ENCODE measurements at places on chromosomes 2 and 18. TPM values are rescaled to one million over a fixed set of nuclear protein-coding genes. Genes with fewer than 3 reads are reported as not detected.

The NAB1 gene
- polyA plus RNA-seq, result 7.2 TPM

The LYPD1 gene
- polyA plus RNA-seq, result 121 TPM

The PNKD gene
- 88.3 TPM for polyA plus RNA-seq

The MAP2 gene
- polyA plus RNA-seq, result 19.4 TPM

The SPC25 gene
- 10.1 TPM for polyA plus RNA-seq

The LRRTM1 gene
- not detected for polyA plus RNA-seq

The ANKRD12 gene
- 1.5 TPM for polyA plus RNA-seq

The VWC2L gene
- not detected for polyA plus RNA-seq

- DNase-seq, result no peak
These were observed 63.2 kb upstream of the SPAG16 start for GRCh38 chr2:213220967-213221603.

DNA sequence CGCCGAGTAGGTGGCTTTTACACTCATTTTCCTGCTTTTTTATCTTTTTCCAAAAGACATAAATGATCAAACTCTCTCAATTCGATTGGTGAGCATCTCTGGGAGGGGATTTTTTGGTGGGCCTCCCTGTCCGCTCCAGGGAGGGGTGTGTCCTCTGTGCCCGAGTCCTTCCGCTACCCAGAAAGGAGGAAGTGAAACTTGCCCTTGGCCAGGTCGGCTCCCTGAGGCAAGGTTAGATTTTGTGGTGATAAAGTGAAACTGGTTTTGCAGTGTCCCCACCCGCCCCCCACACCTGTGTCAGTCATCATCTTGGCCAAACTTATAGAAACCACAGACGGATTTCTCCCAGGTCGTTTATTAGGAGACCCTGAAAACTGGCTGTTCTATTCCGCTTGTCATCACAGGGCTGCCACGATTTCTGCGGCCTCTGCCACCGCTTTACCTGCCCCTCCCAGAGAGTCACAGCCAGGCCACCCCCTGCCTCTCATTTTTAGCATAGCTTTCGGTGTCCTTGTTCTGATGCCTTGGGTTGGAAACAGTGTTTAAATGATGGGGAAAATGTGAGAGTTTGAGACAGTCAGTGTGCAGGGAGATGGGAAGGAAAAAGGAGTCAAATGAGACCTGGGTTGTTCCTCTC, 93.6 kb downstream of the SH3BP4 start:
- no peak for DNase-seq

DNA sequence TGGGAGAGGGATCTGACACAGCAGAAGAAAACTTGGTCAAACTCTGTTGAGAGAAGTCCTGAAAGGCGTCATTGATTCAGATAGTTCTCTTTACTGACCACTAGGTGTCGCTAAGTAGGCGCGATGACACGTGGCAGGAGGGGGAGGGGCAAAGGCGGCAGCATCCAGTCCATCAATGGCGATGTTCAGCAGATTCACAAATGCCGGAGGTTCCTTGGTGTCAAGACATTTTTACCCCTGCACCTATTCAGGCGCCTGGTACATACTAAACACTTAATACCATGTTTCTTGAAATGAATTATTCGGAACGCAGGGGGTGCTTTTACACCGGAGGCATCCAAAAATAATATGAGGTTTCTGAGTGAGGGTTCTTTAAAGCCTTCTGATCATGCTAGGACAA, 3.0 kb upstream of the PLEK start:
- DNase-seq, result peak; percentile 58

DNA sequence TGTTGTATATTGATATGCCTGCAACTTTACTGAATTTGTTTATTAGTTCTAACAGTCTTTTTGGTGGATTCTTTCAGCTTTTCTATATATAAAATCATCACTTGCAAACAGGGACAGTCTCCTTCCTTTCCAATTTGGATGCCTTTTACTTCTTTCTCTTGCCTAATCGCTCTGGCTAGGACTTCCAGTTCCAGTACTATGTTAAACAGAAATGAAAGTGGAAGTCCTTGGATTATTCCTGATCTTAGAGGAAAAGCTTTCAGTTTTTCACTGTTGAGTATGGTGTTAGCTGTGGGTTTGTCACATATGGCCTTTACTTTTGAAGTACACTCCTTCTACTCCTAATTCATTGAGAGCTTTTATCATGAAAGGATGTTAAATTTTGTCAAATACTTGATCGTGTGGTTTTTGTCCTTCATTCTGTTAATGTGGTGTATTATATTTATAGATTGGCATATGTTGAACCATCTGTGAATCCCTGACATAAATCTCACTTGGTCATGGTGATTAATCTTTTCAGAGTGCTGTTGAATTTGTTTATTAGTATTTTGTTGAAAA, 52.9 kb downstream of the REL start:
- DNase-seq, result no peak

- no peak for DNase-seq
These were observed 679 bp upstream of the WDR75 start for GRCh38 chr2:189440644-189440946.

- no peak for DNase-seq
These were observed 10.5 kb downstream of the PLB1 start for GRCh38 chr2:28506112-28506910.

DNA sequence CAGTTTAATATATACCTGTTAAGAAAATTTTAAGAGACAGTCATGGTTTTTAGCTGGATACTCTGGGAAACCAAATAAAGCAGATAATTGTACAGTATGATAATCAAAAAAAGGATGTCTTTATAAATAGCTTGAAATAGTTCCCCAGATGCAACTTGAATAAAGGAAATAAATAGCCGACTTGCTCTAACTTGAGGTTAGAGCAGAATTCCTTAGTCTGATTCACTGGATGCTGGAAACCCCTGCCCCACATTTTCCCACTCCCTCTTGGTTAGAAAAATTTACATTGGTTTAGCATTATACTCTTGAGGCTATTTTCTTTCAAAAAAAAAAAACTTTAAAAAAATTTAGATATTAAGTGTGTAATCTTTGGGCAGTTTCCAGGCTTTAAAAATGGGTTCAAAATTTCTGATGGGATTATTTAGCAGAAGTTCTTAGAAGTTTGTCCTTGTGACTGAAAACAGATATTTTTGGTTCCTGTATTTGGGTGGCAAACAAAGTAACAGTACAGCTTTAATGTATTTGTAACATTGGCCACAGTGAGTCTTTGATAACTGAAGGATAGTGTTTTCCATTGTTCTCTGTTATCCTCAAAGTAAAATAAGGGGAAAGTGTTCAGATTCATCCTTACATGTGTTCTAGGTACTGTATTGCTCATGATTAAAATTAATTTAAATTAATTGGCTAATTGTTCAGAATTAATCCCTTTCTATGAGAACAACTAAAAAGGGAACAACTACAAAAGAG, 39.6 kb downstream of the ITGAV start:
- no peak for DNase-seq

DNA sequence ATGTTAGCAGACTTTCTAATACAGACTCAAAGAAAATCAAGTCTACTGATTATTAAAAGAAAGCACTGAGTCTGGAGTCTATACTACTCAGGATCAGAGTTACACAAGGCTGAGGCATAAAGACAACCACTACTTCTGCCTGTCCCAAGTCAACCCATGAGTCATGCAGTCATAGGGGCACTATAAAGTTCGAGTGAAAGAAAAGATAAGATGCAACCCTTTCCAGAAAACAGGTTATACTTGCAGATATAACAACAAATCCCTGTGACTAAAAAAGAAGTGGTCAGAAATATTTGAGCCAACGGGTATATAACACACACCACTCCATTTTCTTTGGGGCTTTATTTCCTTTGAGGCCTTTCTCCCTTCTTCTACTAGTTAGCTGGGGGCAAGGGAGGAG, 18.6 kb upstream of the SCRN3 start:
- DNase-seq, result no peak

GRCh38 chr2:160371251-160372009, 122.2 kb downstream of the RBMS1 start:
- DNase-seq, result peak; percentile 82

GRCh38 chr2:46377666-46378560, 80.7 kb downstream of the EPAS1 start:
- no peak for DNase-seq

DNA sequence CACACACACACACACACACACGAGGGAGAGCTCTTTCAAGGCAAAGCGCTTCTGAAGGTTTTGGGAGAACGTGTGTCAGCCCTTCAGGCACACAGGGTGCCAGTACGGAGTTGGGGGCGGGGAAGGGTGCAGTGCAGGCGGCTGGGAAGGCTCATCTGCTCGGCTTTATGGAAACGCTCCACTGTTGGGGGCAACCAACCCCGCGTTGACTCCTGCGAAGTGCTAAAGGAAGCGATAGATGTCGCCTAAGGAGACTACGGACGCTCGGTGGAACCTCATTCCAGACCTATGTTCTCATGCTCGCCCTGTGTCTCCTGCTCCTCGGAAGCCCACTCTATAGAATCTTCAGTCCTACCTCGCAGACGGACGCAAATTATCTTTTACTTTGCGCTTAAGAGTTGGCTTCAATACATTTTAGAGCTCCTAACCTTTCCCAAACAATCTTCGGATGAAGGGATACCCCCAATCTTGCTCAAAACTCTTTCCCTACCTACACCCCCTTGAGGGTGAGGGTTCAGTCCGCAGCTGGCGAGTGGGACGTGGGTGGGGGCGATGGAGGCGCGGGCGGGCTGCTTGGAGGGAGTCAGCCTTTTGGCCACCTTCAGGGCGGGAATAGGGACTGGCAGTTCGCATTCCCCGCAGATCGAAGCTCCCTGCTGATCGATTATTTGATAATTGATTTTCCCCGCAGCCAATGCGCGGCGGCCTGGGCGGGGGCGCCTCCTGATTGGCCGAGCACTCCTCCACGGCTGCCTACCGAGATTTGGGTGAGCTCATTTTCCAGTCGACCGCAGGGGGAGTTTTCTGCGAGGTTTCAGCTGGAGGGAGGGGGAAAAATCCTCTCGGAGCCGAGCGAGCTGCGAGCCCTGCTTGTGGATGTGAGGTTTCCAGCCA, 1.9 kb upstream of the MEIS1 start:
- peak; percentile 95 for DNase-seq

DNA sequence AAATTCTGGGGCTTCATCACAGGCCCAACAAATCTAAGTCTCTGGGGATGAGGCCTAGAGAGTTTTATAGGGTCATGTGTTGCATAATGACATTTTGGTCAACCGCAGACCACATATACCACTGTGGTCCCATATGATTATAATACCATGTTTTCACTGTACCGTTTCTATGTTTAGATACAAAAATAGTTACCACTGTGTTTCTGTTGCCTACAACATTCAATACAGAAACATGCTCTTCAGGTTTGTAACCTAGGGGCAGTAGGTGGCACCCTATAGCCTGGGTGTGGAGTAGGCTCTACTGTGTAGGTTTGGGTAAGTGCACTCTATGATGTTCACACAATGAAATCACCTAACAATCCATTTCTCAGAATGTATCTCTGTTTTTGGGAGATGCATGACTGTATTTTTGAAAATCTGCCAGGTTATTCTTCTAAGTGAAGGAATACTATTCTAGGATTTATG, 485.2 kb downstream of the PTPRM start:
- no peak for DNase-seq

- DNase-seq, result no peak
These were observed 45.8 kb upstream of the RBM44 start for GRCh38 chr2:237752761-237753165.

DNA sequence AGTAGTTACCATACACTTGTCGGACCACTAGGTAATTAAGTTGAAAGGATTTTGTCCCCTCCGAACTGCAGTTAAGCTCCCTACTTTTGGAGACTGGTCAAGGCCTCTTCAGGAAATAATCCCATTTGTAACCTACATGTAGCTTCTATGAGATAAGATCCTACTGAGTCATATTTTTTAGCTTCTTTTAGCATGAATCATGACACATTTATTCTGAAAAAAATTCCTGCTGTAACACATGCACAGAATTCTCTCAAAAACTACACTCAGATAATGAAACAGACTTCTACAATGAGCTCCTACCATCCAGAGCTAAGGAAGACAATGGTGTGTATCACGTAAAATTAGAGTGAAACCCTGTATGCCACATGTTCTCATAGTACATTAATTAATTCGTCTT, 100.7 kb upstream of the CCDC195 start:
- peak; percentile 62 for DNase-seq

- no peak for DNase-seq
These were observed 116.2 kb upstream of the STPG4 start for GRCh38 chr2:47271054-47272000.

DNA sequence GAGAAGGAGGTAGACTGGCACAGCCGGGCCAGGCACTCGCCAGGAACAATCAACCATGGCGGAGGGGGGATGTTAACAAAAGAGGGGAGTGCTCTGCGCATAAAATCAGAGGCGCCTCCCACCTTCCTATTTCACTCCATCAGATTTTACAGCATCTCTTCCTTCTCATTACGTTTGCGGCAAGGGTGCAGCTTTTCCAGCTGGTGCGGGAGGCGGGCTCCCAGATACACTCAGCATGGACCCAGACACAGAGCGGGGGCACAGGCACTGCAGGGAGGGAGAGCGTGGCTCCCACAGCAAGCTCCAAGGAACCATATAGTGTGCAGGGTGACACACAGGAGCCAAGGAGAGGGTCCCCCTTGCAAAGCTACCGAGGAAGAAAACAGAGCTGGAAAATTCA, 176.3 kb downstream of the EIPR1 start:
- DNase-seq, result no peak

DNA sequence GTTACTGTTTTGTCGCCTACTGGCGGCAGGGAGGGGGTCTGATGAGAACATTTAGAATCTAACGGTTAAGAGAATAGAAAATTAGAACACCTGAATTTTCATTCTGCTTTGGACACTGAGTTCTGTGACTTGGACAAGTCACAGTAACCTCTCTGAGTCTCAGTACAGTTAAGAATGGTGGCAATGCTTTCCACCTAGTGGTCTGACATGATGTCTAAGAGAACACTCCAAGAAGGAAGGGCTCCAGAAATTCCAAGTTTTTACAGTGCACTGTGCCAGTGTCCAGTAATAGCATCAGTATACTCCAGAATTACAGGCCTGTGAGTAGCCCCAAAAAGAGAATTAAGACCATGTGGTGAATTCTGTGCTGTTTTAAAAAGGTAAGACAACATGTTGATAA, 174.1 kb upstream of the ZFP36L2 start:
- no peak for DNase-seq

GRCh38 chr2:17146358-17146757, 371.9 kb downstream of the RAD51AP2 start:
- no peak for DNase-seq

DNA sequence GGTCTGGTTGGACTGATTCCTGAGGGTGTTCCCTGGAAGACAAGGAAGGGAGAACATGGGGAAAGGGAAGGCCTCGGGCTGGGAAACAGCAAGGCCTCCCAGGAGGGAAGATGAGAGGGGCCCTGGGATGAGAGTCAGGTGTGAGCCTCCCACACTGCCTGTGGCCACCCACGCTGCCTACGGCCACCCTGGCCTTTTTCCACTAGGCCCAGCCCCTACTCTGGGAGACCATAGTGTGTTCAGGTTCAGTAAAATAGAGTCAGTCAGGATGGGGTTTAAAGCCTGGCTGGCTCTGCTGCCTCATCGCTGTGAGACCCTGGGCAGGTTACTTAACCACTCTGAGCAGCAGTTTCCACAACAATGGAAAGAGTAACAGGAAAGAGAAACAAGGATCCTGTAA, 47.7 kb upstream of the MAL start:
- no peak for DNase-seq

GRCh38 chr18:59907660-59908059, 7.9 kb downstream of the PMAIP1 start:
- DNase-seq, result no peak

- DNase-seq, result no peak
These were observed 547.3 kb downstream of the PLCL1 start for GRCh38 chr2:198351647-198352046.
